ENCODE measurements at places on chromosomes 6 and 20.

GRCh38 chr6:110703010-110703905, 112.0 kb downstream of the CDK19 start:
- ATAC-seq = no peak

GRCh38 chr20:2164966-2165365, 63.3 kb downstream of the STK35 start:
- ATAC-seq = no peak

DNA sequence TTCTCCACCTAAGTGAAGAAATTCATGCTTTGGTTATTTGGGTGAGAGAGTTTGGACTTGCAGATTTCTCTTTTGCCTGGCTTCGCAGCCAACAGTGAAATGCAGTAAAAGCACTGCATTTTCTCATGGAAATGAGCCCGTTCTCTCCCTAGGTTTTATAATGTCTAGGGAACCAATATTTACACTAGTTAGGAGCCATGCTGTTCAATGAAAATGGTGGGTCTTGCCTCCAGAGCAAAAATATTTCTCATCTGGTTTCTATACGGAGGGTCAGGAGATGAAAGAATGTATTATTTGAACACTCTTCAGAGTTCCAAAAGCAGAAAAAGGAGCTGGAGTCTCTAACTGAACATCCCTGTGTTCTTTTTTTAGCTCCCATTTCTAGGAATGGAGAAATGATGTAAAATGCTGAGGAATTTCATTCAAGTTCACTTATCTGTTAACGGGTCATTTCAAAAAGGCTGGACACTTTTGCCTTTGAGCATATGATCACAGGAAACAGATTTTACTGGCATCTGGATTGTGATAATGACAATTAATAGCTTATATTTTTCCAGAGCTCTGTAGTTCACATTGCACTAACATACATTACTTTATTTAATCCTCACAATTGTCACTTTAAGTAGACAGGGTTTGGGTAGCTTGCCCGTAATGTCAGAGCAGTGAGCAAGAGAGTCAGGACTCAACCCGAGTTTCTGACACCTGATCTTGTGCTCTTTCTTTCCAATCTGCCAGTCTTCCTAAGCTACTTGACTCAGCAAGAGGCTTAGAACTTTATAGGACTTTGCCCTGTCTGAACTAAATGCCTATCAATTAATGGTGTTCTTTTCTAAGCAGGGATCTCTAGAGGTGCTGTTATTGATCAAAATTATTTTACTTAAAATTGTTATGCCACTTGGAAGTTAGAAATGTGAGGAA, 78.0 kb downstream of the PPP1R14C start:
- ATAC-seq = no peak

DNA sequence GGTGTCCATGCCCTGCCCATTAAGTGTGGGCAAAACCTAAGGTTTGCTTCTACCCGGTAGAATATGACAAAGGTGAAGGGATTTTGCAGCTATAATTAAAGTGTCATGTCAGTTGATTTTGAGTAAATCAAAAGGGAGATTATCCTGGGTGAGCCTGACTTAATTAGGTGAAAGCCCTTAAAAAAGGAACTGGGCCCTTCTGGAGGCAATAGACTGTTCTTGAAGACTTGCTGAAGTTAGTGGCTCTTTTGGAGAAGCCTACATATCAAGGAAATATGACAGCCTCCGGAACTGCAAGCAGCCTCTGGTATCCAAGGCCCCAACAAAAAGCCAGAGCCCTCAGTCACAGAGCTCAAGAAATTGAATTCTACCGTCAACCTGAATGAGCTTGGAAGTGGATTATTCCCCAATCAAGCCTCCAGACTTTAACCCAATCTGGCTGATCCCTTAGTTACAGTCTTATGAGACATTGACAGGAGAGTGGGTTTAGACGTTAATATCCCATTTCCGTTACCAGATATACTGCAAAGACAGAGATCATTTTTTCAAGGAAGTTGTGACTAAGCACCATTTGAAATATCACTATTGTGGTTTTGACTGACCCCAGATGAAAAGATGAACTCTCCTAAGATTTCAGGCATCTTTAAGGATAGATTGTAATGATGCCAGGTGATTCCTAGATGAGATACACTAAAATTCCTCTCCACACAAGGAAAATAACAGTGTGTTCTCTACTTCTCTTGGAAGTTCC, 303.4 kb downstream of the PLCB1 start:
- no peak for ATAC-seq
